ENCODE measurements at places on chromosomes 16 and 17.

GRCh38 chr16:19001788-19002187 is 18.1 kb downstream of the TMC7 start:
- DNase-seq, result no peak

GRCh38 chr16:71734511-71734910 is 10.0 kb upstream of the PHLPP2 start:
- DNase-seq, result no peak

DNA sequence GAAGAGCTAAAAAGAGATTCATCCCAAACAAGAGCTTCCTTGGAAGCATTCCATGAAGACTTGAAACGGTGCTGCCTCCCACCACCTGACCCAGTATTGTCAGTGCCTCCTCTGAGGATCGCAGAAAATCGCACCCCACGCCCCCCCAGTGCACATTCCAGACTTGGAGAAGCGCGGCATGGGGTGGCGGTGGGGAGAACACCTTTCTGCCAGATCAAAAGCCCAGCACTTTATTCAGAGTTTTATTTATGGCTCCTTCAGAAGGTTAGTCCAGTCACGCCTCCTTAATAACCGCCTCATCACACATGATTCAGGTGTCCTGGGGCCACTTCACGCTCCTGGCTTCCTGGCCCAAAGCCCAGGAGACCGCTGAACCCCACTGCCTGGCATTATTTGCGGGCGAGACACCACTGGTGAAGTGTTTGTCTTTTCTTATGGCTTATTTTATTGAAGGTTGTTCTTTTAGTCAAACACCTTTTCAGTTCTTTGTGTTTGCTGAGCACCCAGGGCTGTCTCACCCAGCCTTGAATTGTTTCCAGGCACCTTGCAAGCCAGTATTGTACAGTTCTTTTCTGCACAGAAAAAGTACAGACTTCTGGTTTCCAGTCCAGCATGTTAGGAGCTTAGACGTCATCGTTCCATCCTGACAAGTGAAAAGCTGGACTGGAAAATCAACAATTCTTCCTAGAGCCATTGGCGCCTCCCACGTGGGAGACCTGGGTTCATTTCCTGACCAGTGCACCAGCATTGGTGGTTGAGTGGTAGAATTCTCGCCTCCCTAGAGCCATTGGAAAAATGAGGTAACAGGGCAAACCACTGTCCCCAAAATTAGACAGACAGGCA is 79.6 kb upstream of the CACNG5 start:
- no peak for DNase-seq

- DNase-seq, result no peak
These were observed 17.2 kb upstream of the PRR14 start for GRCh38 chr16:30633526-30633925.

DNA sequence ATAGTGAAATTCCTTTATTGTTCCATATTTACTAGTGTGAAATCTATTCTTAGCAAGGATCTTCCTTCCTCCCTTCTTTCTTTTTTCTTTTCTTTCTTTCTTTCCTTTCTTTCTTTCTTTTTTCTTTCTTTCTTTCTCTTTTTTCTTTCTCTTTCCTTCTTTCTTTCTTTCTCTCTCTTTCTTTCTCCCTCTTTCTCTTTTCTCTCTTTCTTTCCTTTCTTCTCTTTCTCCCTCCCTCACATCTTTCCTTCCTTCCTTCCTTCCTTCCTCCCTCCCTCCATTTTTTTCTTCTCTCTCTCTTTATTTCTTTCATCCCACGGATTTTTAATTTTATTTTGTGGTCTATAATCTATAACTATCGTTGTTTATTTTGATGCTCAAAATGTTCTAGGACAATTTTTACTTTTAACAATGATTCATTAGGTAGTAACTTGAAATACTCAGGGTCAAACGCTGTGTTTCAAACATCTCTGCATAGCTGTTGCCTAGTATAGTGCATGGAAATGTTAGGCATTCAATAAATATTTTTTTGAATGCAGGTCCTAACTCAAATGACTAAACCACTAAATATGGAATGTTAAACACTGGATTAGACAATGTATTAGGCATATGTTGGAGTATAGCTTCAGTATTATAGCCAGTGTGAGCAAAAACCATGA is 178.3 kb downstream of the MAP2K6 start:
- no peak for DNase-seq

- no peak for DNase-seq
These were observed 355 bp downstream of the TLE7 start for GRCh38 chr16:71441348-71442050.

- DNase-seq, result no peak
These were observed 14.9 kb downstream of the RHOT1 start for GRCh38 chr17:32157225-32157624.

DNA sequence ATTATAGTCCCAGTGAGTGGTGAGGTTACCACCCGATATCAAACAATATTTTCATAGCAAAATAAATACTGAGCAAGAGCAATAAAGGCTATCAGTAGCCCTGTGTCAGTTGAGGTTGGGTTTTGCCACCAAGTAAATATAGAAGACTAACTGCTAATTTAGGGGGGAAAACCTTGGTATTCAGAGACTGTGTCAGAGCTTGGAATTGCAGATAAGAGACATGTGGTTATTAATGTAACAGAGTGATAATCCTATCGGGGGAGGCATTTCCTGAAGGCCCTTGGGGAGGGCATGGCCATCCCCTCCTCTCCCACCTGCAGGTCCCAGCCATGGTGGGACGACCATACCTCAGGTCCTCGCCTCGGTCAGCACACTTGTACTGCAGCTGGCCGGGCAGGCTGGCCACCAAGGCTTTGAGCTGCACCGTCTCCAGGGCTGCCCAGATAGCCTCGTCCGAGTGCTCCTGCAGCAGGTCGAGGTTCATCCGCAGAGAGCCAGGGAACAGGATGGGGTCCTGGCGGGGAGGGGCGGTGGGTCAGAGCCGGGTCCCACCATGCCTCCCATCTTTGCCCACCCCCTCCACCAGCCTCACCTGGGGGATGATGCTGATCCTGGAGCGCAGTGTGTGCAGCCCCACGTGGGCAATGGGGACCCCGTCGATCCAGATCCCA is 68.9 kb downstream of the ABCC6 start:
- DNase-seq, result no peak

DNA sequence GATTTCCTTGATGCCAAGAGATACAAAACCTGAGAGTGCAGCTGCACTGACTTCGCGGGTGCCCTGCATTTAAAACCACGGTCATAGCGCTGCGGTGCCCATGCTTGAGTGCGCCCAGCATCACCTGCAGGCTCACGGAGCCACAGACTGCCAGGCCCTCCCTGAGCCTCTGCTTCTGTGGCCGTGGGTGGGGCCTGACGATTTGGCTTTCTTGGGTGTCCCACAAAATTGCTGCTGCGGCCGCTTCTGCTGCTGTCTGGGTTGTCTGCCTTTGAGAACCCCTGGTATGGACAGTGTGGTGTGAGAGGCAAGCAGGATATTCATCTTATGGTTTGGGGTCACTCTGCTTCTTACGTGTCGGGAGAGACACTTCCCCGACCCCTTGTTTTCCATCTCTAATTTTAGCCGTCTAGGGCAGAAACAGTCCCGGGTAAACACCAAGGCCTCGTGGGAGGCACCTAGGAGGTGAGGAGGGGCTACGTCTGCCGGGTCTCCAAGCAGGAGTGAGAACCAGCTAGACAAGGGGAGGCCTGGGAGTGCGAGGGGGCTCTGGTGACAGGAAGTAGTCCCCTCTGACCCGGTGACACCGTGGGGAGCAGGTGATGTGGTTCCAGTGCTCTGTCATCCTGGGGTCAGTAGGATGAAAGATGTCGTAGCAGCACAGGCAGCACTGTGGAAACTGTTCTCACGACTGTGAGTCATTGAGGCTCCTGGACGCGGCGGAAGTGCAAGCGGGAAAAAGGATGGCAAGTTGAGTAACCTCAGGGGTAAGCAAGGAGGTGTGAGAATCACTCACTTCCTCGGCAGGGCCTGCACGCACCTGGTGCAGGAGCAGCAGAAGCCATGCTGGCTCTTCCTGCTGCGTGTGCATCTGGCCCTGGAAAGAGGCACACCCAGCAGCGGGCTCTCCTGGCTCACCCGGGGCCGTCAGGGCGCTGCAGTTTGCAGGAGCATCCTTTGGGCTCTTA is 176.3 kb downstream of the RPTOR start:
- no peak for DNase-seq

GRCh38 chr16:82995924-82996441 is 369.2 kb downstream of the CDH13 start:
- no peak for DNase-seq

DNA sequence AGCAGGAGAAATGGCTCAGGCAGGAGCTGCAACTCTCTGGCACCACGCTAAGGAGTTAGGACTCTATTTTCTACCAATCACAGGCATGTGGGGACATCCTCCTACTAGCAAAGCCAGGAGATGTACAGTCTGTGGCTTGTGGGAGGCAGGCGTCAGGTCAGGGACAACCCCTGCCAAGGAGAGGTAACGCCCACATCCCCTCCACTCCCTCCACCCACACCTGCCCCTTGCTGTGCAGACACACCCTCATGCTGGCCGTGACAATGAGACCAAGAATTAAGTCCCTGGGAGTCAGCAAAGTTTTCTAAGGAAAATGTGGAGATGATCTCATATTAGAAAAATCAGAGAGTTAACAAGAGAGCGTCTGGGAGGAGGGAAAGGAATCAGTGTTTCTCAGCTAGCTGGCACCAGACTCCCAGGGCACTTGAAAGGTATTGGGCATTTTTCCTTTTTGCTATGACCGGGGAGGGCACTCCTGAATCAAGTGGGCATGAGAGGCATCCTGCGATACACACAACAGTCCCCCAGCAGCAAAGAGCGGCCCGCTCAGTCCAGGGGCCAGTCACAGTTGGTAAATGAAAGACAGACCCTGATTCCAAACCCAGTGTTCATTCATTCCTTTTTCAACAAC is 87.3 kb upstream of the RPL38 start:
- no peak for DNase-seq

DNA sequence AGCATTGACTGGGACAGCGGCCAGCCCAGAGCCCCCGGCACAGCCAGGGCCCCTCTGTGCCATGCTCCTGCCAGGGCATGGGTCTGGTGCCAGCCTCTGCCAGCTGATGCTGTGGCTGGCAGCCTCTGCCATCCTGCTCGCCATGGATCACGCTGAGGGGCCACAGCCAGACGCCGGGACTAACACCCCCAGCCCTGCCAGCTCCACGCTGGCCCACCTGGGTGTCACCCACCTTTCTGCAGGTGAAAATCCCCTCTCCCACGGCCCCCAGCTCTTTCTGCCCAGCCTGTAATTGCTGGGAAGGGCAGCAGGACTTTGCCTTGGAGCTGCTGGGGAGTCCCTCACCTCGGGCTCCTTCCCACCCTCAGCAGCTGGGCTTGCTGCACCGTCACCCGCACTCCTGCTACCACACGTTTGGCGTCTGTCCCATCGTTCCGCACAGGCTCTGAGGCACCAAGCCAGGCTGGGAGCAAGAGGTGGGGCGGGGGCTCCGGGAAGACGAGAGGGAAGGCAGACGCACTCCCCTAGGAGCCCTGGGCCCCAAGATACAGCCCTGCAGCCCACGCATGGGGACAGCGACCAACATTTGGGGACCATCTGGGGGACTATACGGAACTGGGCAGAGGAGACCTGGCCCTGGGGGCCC is 42.0 kb upstream of the ACSF3 start:
- DNase-seq, result no peak

DNA sequence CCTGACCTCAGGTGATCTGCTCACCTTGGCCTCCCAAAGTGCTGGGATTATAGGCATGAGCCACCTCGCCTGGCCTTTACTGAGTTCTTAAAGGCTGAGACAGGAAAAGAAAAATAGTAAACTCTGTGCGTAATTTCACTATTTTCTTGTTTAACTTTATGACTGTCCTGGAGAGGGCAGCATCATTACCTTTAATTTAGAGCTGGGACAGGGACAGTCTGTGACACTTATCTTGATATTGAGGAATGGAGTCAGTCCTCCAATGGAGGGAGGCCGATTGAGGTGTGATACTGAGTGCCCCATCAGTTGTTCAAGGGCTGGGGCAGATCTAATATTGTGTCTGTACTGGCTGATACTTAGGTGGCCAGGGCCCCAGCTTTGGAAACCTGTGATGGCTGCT is 21.5 kb upstream of the SPN start:
- DNase-seq, result no peak

DNA sequence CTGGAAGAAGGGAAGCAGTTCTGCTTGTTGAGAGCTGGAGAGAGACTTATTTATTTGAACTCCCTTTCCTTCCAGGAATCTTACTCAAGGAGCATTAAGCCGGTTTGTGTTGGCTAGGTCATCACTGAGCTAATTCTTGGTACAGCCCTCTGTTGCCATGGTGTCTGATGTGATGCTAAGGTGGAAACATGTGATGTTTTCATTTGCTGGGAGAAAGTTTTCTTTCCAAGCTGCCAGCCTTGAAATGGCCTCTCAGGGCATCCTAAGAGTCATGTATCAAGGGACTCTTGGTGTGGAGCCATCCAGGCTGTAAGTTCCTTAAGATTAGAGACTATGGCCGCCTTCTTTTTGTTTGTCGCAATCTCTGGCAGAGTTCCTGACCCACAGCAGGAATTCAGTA is 4.2 kb downstream of the PSKH1 start:
- DNase-seq, result no peak

DNA sequence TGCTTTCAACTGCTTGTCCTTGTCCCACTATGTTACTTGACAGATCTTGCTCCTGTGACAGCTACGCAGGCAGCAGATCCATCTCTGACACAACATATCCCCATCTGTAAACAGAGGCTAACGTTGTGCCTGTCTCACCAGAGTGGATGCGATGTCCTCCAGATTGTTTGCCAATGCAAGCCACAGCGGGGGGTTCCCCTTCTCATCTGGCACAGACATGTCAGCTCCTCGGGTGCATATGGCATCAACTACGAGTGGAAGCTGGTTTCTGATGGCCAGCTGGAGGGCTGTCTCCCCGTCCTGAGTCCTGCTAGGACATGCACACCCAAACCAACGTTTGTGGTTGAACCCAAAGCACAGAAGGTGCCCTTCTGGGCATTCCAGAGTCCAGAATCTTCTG is 39.0 kb downstream of the CYB5D2 start:
- no peak for DNase-seq

GRCh38 chr17:44848257-44848795 is 643 bp downstream of the HIGD1B start:
- no peak for DNase-seq

DNA sequence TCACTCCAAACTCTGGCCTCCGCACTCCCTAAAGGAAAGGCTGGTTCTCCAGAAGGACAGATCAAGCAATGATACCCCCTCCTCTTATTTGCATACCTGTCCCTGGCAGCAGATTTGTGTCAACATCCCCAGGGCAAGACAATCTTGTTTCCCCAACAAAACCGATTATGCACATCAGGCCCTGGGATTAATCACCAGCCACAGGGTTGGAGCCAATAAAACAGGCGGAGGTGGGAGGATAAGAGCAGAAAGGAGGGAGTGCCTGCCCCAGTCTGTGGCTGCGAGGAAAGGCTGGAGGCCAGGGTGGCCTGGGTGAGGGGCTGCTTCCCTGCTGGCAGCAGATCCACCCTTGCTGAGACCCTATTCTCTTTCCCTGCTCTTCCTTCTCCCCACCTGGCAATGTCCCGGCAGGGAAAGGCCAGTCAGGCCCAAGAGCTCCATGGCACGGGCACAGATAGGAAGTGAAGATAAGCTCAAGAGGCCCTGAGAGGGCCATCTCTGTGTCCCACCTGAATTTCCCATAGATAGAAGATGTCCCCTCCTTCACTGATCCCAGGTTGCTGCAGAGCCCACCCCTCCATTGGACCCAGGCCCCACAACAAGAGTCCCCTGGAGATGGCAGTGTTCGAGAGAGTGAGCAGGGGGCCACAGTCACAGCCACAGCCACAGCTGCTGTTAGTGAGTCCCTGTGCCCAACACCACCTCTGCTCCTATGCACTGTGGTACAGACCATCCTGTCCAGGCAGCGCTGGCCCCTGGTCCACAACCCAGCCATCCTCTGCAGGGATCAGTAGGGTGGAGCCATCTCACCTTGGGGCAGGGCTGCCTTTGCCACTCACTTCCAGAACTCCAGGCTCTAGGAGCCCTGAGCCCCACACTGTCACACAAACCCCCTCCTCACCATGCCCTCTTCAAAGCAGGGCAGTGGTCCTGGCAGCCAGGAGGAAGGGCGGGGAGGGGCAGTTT is 137.5 kb downstream of the SDK2 start:
- DNase-seq, result no peak
